ENCODE measurements at places on chromosomes 11 and 22. TPM values are rescaled to one million over a fixed set of nuclear protein-coding genes. Genes with fewer than 3 reads are reported as not detected.

The DDTL gene
- 4.1 TPM for total RNA-seq

DNA sequence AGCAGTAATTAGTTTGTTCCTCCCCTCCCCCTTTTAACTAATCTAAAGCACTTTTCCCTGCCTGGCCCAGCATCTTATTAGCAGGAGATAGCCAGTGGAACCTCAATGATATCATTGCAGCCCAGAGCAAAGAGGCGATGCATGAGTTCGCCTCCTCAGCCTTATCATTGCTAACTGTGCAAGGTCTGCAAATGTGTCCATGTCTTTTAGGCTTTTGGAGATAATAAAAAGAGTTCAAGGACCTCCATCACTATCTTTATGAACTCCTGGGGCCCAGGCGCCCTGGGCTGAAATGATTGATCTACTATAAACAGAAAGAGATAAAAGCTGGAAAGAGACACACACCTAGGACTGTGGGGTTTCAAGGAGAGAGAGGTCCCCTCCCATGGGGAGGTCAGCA is 124.2 kb upstream of the TBCEL start:
- no peaks in the 10 kb centered on the region for H3K4me1 ChIP-seq
- no peaks in the 10 kb centered on the region for H3K27me3 ChIP-seq
- H3K36me3 ChIP-seq: no peaks in the 10 kb centered on the region
- H3K27ac ChIP-seq: no peak overlapping the region
- no peak for DNase-seq

DNA sequence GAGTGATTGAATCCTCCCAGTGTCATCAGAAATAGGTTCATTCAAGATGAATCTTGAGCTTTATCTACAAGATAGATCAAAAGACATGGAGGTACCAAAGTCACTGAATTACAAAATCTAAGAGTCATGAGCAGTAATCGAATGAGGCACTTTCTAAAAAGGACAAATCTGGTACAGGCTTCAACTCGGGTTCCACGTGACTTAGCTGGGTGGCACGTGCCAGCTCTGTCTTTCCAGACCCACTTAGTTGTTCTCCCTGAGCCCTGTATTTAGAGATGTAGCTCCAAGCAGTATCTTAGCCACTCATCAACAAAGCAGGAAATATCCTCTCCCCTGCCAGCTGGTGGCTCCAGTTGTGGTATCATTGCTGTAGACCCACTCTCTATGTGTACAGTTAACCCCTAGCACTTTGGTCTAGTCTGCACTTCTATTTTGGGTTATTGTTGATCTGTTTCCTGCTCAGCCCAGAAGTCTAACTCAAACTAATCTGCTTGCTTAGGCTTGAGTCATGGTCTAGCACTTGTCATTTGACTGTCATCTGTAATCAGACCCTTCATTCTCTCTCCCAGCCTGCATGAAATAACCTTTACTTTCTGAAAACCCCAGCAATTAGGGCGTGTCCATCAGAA is 528.7 kb downstream of the ETS1 start:
- H3K27me3 ChIP-seq: peaks cover 5% of the 10 kb centered on the region
- no peak overlapping the region for H3K4me3 ChIP-seq
- no peak overlapping the region for H3K27ac ChIP-seq
- peaks cover 10% of the 10 kb centered on the region for H3K4me1 ChIP-seq

DNA sequence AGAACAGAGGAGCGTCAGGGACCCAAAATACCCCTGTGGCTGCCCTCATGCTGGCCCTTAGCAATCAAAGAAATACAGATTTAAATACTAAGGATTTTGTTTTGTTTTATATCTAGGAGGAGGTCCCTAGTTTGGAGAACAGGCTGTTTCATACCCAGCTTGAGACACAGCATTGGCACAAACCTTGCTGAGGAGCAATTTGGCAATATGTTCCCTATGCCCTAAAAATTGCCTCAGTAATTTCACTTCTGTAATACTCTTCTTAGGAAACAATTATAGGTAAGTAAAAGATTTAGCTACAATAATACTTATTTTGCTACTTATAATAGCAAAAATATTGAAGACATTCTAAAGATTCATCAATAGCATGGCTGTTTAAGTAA is 37.0 kb downstream of the TSKU start:
- no peaks in the 10 kb centered on the region for H3K27me3 ChIP-seq
- no peak for DNase-seq
- no peak overlapping the region for H3K4me3 ChIP-seq
- peaks cover 6% of the 10 kb centered on the region for H3K4me1 ChIP-seq
- no peaks in the 10 kb centered on the region for H3K36me3 ChIP-seq

DNA sequence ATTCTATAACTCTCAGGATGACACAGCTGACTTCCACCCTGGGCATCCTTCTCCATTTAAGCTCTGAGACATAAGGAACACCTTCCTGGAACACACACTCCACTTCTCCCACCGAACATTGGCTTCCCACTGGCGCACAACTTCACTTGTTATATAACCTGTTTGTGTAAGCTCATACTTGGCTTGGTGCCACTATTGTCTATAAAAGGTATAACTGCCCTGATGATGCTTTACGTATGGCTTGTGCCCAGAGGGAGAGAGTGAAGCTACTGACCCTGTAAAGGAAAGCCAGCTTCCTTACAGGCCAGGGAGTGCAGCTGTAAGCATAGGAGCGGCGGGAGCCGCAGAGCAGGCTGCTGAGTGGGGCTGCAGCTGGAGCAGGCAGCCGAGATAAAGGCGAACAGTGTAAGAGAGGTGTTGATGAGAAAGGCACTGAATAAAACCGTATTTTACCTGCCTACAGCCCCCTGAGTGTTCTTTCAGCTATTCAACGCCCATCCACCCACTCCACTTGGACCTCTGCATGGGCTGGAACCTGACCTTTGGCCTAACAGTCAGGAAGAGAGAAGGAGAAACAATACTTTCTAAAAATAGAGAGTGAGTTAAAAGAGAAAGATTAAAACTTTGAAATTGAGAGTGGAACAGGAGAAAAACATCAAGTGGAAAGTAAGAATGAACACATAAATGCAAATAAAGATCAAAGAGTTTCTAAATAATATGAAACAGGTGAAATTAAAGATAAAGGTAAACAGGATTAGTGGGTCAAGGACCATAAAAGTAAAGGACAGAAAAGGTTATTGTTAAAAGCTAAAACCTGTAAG is 252.1 kb upstream of the ARHGAP42 start:
- H3K36me3 ChIP-seq: no peaks in the 10 kb centered on the region
- H3K4me1 ChIP-seq: no peaks in the 10 kb centered on the region

The PRG3 gene
- not detected for total RNA-seq

DNA sequence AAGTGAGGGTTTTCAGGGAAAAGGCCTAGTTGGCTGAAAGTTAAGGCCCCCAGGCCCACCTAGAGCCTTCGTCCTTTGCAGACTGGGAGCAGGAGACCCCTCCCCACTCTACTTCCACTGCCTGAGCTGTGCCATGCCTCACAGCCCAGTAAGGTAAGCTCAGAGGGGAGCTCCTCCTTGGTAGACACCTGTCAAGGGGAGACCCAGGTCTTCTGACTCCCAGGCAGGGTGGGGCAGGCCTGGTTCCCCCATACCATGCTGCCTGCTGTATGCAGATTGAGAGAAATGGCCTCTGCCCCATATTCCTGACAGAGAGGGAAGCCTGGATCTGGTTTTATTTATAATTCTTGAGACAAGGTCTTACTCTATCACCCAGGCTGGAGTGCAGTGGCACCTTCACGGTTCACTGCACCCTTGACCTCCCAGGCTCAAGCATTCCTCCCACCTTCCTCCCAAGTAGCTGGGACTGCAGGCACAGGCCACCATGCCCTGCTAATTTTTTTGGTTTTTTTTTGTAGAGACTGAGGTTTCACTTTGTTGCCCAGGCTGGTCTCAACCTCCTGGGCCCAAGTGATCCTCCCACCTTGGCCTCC is 697 bp downstream of the RAB36 start:
- peaks cover 34% of the 10 kb centered on the region for H3K4me1 ChIP-seq
- H3K4me3 ChIP-seq: no peak overlapping the region
- peak overlapping the region; percentile 83 for H3K27ac ChIP-seq
- H3K36me3 ChIP-seq: no peaks in the 10 kb centered on the region
- H3K27me3 ChIP-seq: no peaks in the 10 kb centered on the region
- no peak for DNase-seq

DNA sequence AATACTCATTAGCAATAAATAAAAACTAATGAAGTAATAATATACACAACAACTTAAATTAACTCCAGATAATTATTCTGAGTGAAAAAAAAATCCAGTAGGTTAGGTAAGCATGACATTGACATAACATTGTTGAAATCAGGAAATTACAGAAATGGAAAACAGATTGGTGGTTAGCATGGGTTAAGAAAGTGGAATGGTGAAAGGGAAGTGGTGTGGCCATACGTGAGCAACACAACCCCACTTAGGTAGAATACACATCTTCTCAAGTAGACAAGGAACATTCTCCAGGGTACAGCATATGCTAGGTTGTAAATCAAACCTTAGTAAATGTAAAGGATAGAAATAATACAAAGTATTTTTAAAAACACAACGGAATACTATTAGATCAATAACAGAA is 30.2 kb upstream of the CLTCL1 start:
- no peaks in the 10 kb centered on the region for H3K4me1 ChIP-seq
- no peaks in the 10 kb centered on the region for H3K36me3 ChIP-seq
- no peak overlapping the region for H3K27ac ChIP-seq

The NFAM1 gene
- 0.27 TPM for total RNA-seq

GRCh38 chr22:22750335-22751042 is 106.1 kb downstream of the GGTLC2 start:
- no peaks in the 10 kb centered on the region for H3K36me3 ChIP-seq
- no peaks in the 10 kb centered on the region for H3K27me3 ChIP-seq
- DNase-seq: no peak
- no peak overlapping the region for H3K27ac ChIP-seq
- H3K4me3 ChIP-seq: no peak overlapping the region
- H3K4me1 ChIP-seq: peaks cover 42% of the 10 kb centered on the region

DNA sequence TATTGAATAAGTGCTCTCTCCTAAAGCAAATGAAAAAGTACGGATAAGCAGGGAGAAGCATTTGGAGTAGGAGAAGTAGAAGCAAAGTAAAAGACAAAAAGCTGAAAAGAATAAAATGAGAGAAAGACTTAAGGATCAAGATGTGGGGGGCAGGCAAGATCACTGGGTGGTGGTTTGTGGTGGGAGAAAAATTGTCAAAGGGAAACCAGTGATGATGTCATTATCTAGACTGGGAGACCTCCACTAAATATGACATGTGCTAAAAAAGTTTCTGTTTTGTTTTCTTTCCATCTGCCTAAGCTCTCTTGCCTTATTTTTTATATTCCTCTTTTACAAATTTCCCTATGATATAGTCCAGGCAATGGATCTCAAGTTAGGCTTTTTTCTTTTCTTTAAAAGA is 14.8 kb upstream of the MAML2 start:
- H3K4me3 ChIP-seq: no peak overlapping the region
- H3K27ac ChIP-seq: no peak overlapping the region
- H3K4me1 ChIP-seq: no peaks in the 10 kb centered on the region

GRCh38 chr22:25996669-25997068 is 172.6 kb upstream of the SEZ6L start:
- H3K27me3 ChIP-seq: no peaks in the 10 kb centered on the region
- H3K4me3 ChIP-seq: no peak overlapping the region
- no peaks in the 10 kb centered on the region for H3K4me1 ChIP-seq
- DNase-seq: no peak
- H3K27ac ChIP-seq: no peak overlapping the region

DNA sequence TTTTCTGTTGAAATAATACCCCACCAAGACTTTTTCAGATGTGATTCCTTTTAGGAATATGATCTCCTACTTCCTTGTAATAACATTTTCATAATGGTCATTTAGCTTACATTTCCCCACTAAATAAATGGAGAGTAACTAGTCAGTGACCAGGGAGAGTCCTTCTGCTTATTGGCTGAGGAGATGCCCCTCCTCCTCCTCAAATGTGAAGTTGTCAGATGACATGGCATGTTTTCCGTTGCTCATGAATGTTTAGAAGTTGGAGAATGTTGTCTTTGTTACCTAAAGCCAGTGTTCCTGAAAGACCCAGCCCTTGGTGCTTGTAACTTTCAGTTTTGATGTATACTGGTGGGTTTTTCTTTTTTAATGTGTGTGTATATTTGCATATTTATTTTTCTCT is 38.2 kb downstream of the CSRP3 start:
- peaks cover 51% of the 10 kb centered on the region for H3K36me3 ChIP-seq
- H3K27ac ChIP-seq: no peak overlapping the region
- no peak overlapping the region for H3K4me3 ChIP-seq
- no peaks in the 10 kb centered on the region for H3K4me1 ChIP-seq
- DNase-seq: no peak
- H3K27me3 ChIP-seq: no peaks in the 10 kb centered on the region

The GLYAT gene
- total RNA-seq: not detected

The COMMD9 gene
- total RNA-seq: 47.4 TPM

GRCh38 chr11:128448981-128449713 is 138.2 kb downstream of the ETS1 start:
- peaks cover 5% of the 10 kb centered on the region for H3K4me1 ChIP-seq
- no peak overlapping the region for H3K4me3 ChIP-seq
- H3K27me3 ChIP-seq: no peaks in the 10 kb centered on the region
- H3K27ac ChIP-seq: no peak overlapping the region
- H3K36me3 ChIP-seq: no peaks in the 10 kb centered on the region

DNA sequence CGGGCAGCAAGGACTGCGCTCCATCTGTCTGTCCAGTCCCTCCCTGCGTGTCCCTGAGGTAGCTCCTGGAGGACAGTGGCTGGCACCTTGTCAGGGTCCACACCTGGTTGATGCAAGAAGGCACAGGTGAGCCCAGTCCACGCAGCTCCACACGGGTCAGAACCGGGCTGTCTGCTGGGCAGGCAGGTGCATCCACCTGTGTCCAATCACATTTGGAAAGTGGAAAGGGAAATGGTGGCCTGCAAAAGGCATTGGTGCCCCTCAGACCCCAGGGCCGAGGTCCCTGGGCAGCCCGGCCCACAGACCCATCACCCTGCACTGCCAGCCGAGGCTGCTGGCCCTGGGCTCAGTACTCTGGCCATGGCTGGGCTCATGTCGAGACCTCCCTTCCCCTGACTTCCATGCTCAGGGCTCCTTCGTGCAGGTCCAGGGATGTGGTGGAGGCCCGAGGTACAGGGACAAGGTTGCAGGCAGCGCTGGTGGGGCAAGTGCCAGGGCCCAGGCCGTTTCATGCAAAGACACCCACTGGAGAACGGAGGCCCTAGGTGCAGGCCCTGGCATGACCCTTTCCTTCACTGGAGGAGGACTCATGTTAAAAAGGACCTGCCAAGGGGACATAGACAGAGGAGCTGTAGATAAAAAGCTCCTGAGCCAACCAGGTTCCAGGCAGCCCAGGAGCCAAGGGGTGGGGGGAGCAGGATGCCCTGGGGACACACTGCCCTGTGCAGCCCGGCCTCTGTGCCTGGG is 38.9 kb upstream of the TH start:
- H3K27ac ChIP-seq: no peak overlapping the region
- H3K4me3 ChIP-seq: no peak overlapping the region
- no peaks in the 10 kb centered on the region for H3K27me3 ChIP-seq
- H3K4me1 ChIP-seq: no peaks in the 10 kb centered on the region
- H3K36me3 ChIP-seq: no peaks in the 10 kb centered on the region

The GALNT18 gene
- not detected for total RNA-seq

DNA sequence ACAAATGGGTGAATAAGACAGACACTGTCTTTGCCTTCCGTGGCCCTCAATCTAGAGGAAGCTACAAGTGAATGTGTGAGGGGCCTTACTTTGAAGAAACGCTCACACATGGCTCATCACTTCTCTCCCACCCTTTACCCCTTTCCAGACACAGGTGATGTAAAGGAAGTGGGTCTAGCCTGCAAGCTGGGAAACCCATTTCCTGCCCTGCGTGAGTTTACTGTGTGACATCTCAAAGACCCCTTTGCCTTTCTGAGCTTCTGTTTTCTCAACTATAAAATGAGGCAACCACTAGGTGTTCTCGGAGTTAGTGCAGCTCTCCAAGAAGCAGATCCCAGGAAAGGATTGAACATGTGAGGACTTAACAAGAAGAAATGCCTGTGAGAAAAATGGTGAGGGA is 43.1 kb upstream of the LMO2 start:
- peaks cover 8% of the 10 kb centered on the region for H3K4me1 ChIP-seq
- peaks cover 8% of the 10 kb centered on the region for H3K27me3 ChIP-seq
- no peak overlapping the region for H3K4me3 ChIP-seq
- H3K36me3 ChIP-seq: no peaks in the 10 kb centered on the region
- DNase-seq: no peak
- no peak overlapping the region for H3K27ac ChIP-seq
